ENCODE measurements at places on chromosomes 1 and 21. TPM values are rescaled to one million over a fixed set of nuclear protein-coding genes. Genes with fewer than 3 reads are reported as not detected.

LRRC53 gene
- not detected for total RNA-seq

LCE1D gene
- not detected for total RNA-seq

EPHA8 gene
- total RNA-seq = not detected

PADI3 gene
- 1.4 TPM for total RNA-seq

OR6N1 gene
- total RNA-seq = not detected

CASZ1 gene
- total RNA-seq = 3.0 TPM

ACTN2 gene
- not detected for total RNA-seq

FABP3 gene
- not detected for total RNA-seq

SPATC1L gene
- total RNA-seq = 0.20 TPM

GBP1 gene
- total RNA-seq = 0.22 TPM

AGBL4 gene
- not detected for total RNA-seq

All from A549 treated with ZK216348 at 1 μM for 4 hours (cell line).